ENCODE measurements at places on chromosomes 3 and 15.

GRCh38 chr3:4306860-4307259 is 3.7 kb downstream of the SETMAR start:
- DNase-seq: no peak

DNA sequence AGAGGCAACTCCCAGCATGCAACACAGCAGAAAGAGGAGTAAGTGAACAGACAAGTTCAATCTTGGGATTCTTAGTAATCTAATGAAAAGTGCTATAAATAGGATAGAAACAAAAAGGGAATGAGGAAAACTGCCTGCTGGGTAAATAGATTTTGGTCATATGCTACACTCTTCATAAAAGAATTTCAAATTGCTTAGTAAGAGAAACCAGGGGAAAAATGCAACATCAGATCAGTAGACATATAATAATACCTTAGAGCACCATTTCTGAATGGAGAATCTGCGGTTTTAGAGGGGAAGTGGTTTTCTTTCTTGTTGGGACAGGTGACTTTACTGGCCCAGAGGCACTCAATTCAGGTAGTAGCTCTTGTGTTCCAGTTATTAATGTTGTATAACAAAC is 13.4 kb upstream of the TBC1D5 start:
- DNase-seq: no peak

DNA sequence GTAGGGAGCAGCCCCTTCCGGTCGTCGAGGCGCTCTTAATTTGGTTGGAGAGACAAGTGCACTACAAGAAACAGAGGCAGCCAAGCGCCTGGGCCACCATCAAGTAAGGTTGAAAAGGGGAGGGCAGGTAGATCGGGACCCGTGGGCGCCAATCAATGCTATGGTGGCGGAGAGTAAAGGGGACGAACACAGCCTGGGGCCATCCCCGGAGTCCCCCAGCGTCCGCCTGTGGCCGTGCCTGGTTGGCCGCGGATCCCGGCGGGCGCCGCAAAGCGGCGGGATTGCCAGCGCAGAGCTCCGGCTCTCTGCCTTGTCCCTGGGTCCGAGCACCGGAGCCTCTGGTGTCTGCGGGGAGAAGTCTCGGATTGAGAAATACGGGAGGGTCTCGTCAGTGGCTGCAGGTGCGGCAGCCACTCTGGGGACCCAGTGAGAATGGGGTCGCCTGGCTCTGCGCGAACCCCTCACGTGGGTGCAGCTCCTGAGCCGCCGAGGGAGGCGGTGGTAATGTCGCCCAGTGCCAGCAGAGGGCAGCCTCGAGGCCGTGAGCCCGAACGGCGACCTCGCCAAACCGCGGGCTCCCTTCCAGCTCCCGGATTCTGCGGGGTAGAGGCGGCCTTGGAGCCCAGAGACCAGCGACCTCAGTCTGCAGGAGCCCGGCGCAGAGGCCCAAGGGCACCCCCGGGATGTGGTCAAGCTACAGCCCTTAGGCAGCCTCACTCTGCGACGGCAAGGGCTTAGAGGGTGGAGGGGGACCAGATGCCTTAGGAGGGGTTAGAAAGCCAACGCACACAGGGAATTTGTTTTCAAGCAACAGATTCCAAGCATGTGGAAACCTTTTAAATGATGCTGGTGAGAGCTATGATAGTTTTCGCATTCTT is 10.8 kb downstream of the FOXL2 start:
- peak; percentile 52 for DNase-seq

DNA sequence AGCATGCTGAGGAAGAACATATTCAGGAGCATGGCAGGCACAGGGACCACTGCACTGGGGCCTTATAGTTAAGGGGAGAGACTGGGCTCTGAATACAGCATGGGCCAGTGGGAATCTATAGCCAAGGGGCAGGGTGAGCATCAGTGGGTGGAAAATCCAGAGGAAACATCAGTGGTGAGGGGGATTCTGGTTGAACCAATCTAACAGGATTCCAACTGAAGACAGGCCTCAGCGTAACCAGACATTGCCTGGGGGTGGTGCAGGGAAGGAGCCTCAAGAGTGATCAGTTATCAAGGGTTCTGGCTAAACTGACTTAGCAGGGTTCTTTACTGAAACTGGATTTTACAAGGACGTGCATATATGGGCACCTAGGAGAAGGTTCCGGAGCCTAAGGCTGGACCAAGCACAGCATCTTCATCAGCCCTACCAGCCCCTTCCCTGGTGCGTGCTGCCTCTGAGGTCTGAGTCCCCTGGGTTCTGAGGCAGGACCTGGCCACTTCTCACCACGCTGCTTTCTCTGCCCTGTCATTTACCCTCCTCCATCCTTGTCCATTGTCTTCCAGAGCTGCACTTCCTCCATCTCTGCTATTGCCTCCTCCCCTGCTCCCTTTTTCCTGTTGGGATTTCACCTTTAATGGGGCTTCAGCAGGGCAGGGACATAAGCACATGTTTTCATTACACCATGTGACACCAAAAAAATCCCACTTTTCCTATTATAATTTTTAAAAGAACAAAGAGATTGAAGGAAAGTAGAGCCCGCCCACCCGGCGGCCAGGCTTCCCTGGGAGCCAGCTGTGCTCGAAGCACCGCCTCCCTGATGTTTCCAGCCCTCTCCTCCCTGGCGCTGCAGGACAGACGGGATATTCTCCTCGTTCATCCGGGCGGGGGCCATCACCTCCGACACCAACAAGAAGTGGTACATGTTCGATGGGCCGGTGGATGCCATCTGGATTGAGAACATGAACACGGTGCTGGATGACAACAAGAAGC is 52.1 kb downstream of the DNAH1 start:
- DNase-seq: no peak
